ENCODE measurements at places on chromosomes 2 and 18.
A peak's percentile ranks its signal among the peaks of the same experiment; 100 is the strongest.

GRCh38 chr18:6210349-6211173 lies 204.2 kb downstream of the L3MBTL4 start:
- DNase-seq, result no peak

GRCh38 chr2:127623388-127624319 lies 22.3 kb upstream of the GPR17 start:
- DNase-seq, result no peak

GRCh38 chr18:46220116-46220515 lies 115.9 kb downstream of the HAUS1 start:
- no peak for DNase-seq

DNA sequence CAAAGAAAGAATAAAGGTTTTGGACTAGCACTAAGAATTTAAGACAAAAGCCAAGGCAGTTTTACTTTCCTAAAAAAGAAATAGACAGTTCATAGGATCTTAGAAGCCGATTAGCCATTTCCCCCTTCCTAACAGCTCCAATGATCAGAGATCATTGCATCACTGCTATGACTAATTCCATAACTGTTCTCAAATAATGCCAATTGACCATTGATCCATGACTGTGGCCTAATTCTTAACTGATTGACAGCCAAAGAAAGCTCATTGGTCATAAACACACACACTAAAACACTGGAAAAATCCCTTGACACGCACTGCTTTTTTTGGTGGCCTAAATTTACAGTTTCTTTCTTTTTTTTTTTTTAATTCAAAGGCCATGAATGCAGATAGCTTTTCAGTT lies 345.0 kb upstream of the ACVR2A start:
- no peak for DNase-seq

DNA sequence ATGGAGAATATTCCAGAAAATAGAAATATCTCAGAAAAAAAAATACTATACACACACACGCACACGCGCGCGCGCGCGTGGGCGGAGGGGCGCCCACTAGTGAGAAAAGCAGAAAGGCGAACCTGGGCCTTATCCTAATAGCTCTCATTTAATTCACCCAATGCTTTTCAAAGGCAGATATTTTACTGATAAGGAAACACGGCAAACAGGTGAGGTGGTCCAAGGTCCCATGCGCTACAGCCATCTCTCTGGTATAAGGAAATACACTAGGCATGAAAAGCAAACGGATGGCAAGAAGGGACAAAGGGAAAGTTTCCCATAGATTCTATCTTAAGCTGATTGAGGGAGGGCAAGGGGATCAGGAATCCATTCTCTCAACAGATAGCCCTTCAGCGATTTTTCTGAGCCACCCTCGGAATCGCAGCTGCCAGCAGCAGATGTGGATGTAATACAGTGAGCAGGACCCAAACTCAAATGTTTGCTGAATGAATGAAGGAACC lies 136.7 kb downstream of the TMEM247 start:
- DNase-seq, result peak; percentile 12

DNA sequence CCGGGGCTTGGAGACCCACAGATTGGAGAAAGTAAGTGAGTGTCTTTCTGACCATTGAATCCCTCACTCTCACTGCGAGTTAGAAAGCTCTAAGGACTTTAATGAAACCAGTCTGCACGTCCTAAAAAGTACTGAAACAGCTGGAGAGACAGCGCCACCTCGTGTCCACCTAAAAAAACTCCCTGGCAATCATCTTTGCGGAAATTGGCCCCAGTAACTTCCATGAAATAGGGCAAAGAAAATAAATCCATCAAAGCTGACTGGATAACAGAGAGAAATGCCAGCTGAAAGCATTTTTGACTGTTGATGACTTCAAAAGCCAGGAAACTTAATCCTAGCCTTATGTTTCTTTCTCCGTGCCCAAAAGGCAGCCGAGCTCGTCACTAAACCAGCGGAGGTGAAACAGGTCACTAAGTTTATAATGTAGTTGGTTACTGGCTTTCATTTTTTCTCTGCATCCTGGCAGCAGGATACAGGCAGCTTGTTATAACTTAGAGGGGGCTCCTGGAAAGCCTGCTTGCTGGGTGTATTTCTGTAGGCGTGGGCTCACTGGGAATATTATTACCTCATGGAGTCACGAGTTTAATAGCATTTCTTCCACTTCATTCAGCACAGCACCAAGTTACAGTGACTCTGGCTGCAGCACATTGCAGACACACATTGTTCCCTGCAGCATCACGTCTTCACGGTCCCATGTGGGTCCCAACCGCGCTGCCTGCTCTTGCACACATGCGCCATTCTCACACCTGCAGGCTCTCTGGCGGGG lies 266.5 kb downstream of the HRH4 start:
- peak; percentile 29 for DNase-seq

Data from germinal center (tissue), 1 donor.